DND-41 (cell line): ENCODE measurements at places on chromosomes 3 and 15.

GRCh38 chr3:157029365-157029790 lies 130.6 kb downstream of the CCNL1 start:
- no peak for DNase-seq

DNA sequence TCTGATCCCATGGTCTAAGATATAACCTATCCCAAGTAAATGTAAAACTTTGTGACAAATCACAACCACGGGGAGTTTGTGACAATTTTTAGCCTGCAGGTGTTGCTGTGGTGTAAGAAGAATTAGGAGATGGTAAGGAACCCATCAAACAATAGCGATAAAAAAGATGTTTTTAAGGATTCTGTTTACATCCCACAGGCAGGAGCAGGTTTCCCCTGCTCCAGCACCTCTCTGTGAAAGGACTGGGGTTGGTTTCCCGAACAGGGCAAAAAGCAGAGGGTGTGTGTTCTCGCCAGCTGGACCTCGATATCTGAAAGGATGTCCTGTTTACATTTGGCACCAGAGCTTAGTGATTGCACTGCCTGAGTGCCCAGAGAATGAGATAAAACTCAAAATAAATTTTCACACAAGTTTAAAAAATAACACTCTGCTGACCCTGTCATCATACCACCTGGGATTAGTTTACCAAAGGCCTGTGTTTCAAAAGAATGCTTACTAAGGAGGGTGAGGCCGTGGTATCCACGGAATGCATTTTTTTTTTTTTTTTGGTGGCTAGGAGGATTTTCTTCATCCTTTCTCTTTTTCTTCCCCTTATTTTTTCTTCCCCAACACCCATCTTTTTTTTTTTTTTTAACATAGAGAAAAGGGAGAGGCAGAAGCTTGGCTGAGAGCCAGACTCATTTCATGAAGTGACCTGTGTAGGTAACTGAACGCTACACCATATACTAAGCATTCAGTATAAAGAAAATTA lies 151.8 kb upstream of the DPH6 start:
- no peak for DNase-seq

- DNase-seq, result no peak
Observed at GRCh38 chr15:60973637-60974415, 255.3 kb downstream of the RORA start.

DNA sequence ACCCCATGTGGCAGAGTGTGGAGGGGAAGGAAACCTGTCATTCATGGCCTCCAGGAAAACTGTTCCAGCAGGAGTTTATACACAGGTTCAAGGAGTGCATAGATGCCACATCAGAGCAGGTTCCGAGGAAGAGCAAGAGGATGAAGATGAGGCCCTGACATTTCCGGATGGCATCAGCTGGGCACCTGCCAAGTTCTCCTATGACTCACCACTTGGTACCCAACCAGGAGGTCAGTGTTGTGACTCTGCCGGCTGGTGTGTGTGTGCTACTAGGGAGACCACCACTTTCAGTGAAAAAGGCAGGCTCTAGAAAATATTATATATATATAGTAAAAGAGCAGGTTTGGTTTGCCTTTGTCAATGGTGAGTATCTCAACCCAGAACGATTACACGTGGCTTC lies 69.3 kb downstream of the NTRK3 start:
- no peak for DNase-seq

- DNase-seq, result no peak
Observed at GRCh38 chr15:37907136-37907535, 27.3 kb upstream of the TMCO5A start.

DNA sequence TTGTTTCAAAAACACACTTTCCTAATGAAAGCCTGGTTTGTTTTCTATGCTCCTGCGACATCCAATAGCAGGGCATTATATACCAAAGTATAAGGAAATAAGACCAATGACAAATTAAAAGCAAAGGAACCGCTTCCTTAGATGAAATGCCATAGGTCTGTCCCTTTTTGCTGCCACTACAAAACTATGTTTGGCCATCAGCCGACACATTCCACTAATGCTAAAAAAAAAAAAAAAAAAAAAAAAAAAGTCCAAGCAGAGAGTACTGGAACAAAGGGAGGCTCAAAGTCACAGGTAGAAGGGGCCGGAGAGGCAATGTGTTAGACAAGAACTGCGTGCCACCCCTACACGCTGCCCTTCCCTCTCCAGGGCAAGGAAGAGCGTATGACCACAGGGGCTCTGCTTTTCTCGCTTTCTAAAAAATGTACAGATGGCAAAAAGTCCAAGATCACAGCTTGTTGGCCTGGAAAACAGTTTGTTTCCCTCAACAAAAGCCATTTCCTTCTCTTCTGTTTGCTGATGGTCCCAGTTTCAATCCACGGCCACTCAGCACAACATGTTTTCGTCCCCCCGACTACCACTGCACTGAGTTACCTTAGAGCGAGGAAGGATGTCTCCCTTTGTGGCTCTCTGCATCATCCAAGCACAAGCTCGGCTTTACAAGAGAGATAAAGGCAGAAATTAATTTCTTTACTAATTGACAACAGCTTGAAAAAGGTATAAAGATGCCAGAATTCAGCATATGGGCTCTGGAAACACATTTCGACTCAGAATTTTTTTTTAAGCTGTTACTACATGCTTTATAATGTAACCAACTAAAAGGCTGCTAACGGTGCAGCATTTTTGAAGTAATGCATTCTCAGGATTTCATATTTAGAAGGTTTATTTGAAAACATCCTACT lies 70.8 kb downstream of the ABTB1 start:
- DNase-seq, result no peak

DNA sequence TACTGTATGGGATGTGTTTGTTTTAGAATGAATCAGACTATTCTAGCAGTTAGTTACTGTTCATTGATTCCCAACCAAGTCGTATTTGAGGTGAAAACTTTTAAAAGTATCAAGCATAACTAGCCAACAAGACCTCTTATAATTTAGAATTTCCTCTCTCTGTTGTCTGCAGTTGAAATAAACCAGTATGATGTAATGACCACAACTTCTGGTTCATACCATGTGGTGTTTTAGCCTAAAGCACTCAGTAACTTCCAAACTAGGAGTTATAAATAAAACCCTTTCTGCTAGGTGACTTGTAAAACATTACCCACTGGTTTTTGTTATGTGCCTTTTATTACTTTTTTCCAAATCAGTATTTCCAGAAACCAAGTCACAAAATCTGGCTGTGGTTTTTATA lies 19.8 kb upstream of the P2RY12 start:
- DNase-seq, result no peak

DNA sequence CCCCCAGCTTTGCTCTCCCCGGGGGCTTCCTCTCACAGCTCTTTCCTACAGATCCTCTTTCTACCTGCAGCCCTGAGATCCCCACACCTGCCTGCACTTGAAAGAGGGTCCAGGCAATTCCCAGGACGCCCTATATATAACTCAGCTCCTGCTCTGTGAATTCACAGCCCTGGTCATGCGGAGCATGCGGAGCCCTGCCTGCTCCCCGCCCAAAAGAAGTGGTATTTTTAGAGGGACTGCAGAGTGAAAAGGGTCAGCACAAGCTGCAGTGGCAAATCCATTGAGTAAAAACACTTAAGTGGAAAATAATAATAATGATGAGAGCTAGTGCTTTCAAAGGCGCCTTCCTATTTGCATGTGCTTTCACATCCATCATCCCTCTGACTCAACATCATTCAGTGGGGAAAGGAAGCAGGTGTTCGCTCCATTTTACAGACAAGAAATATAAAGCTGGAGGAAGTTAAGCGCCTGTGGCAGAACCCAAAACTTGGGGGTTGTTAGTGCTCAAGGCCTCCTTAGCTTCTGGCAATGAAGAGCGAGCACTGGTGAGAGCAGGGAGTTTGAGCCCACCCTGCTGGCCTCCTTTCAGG lies 76.3 kb upstream of the LIPC start:
- peak; percentile 11 for DNase-seq

DNA sequence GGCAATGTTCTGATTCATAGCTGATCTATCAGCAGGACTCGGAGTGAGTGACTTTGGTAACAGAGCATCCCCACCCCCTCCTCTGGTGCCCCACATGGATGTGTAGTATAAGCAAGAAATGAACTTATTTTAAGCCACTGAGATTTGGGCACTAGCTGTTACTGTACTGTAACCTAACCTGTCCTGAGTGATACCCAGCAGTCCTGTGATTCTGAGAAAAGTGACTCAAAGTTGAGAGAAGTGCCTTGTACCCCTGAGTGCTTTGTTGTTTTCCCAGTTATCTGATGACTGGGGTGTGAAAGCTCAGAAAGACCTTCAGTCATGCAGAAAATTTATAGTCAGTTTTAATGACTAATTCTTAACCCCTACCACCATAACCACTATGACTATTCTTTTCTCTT lies 439.9 kb upstream of the RBMS3 start:
- DNase-seq, result no peak

DNA sequence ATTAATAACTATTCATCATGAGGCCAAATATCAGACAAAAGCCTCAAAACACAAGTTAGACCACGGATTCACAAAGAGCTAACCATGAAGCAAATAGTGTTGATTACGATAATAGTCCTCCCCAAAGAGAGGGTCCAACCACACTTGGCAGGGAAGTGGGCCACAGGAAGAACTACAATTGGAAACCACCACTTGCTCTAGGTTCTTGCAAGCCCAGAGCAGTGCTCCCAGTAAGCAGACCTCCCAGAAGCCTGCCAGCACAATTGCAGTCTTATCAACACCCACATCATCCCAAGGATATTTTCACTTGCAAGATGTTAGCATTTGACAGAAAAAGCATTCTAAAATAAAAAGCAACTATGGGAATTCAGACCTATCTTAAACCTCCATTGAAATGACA lies 11.3 kb downstream of the SETD2 start:
- no peak for DNase-seq

GRCh38 chr3:22441711-22442110 lies 690.7 kb upstream of the ZNF385D start:
- DNase-seq, result no peak

DNA sequence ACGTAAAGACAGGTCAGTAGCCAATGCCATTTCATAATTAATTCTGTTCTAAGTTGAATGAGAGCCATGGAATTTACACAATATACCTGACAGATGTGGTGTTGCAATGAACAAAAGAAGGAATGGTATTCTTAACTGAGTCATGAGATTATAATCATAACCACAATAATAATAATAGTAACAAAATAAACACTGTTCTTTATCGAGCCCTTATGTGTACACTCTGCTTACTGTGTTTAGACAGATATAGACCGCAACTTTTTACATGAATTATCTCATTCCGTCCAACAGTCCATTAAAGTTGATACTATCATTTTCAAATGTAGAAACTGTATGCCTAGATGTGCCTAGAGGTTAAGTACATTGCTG lies 28.2 kb upstream of the SCAANT1 start:
- no peak for DNase-seq

DNA sequence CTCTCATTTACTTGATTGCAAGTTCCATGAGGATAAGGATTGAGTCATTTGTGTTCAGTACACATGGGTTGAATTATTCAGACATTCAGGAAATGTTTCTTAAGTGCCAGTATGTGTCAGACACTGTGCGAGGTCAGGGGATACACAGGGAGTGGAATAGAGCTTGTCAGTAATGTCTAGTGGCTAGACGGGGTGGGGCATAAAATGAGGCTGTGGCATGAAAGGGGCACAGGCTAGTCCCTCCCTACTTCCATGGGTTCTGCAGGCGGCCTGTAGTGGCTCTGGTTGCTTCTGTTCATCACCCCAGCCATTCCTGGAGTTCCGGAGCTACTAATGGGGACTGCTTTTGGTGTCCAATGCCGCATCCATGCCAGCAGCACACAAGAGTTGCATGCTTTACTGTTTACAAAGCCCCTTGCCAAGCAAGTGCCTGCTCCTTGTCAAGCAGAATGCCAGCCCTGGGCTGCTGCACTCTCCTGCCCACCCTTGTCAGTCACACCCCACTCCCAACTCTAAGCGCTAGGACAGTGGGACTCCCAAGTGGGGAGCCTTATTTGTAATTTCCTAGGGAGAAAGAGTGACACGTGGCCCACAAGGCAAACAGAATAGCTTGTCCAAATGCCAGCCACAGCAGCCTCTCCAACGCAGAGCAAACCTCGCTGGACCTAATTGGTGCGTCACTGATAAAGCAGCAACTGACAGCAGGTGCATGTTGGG lies 70.8 kb downstream of the RAB11A start:
- no peak for DNase-seq

DNA sequence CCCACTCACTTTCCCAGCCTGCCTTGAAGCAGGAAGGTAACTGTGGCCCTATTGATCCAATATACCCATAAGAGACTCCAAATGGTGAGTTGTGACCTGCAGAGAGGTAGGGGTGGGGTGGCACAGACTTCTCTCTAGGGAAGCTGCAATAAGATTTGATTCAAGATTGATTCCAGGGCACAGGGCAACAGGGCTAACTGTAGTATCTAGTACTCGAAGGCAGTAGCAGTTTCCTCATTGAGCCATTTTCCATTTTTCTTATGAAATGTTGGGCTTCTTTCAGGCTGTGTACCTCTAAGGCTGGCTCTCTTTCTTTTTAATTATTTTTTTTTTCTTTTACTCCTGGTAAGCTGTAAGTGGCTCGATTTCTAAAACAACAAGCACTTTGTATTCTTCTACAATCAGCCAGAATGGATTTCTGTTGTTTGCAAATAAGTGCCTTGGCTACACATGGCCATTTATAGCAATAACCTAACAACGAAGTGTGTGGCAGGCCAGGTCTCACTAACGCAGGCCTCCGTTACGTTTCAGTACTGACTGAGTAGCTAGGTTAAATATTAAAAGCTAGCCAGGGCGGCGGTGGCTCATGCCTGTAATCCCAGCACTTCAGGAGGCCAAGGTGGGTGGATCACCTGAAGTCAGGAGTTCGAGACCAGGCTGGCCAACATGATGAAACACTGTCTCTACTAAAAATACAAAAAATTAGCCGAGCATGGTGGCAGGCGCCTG lies 19.3 kb downstream of the CCDC12 start:
- no peak for DNase-seq

DNA sequence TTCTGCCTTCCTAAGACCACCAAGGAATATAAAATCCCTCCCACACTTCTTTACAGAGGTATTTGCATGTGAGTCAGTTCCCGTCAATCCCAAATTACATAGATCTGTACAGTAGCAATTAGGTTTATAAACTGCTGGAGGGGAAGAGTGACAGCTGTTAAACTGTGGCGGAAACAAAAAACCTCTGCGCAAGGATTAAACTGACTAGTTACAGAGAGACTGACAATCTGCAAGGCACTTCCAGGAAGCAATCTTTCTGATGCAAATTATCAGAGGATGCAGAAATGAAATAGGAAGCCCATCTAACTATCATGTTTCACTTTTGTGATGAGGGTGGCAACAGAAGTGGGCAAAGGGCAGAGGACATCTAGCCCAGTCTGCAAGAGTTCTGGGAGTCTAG lies 150.4 kb downstream of the RTP4 start:
- no peak for DNase-seq
